NCI-H2081 treated with DMSO at 0.1 percent for 48 hours (cell line): ENCODE measurements at places on chromosomes 12 and 14.

- DNase-seq = no peak
These were observed 1048.9 kb downstream of the BCL11B start for GRCh38 chr14:98223106-98223505.

- DNase-seq = no peak
These were observed 13.1 kb upstream of the TAC3 start for GRCh38 chr12:57029457-57029856.

- DNase-seq = no peak
These were observed 308.0 kb downstream of the PPFIA2 start for GRCh38 chr12:81450920-81451739.

DNA sequence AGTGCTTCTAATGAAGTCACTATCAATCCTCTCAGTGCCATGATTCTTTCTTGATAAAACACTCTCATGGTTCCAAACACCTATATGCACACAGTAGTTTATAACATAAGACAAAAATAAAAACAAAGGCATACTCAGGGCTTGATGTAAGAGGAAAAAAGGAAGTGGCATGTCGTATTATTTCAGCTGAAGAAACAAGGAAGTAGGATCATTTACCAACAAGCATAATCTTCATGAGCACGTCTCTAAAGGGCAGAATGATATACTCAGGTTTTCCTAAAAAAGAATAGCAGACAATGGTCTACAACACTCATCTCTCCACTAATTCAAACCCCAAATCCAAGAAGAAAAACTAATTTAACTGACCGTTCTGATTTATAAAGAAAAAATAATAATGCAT is 33.9 kb downstream of the NUMB start:
- DNase-seq = no peak

GRCh38 chr14:92586963-92587699 is 73.5 kb downstream of the RIN3 start:
- DNase-seq = no peak

- DNase-seq = no peak
These were observed 205.7 kb upstream of the GZMB start for GRCh38 chr14:24839617-24840203.

GRCh38 chr14:102351023-102351422 is 11.7 kb downstream of the CINP start:
- DNase-seq = no peak

- no peak for DNase-seq
These were observed 719 bp upstream of the SRSF9 start for GRCh38 chr12:120470150-120470784.

DNA sequence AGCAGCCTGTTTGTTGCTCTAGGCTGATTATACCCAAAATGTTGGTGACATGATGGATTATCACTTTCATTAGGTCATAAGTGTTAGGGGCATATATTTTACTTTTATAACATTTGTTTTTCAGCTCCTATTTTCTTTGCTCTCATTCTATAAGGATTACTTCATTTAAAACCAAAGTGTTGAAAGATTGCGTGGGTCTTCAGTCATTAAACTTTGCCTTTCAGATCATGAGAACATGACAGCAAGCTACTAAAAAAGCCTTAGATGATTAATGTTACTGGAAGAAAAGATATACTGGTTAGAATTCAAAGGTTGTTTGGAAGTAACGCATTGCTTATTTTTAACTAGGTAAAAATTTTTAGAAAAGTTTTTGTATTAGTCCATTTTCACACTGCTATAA is 156.8 kb downstream of the ERC1 start:
- no peak for DNase-seq

- DNase-seq = no peak
These were observed 17.8 kb downstream of the IFNG-AS1 start for GRCh38 chr12:68007033-68007432.

- no peak for DNase-seq
These were observed 30.9 kb upstream of the PCED1B start for GRCh38 chr12:47048541-47048940.

- DNase-seq = no peak
These were observed 8.7 kb upstream of the WDR89 start for GRCh38 chr14:63650256-63650952.

GRCh38 chr14:70265422-70265821 is 76.7 kb upstream of the SLC8A3 start:
- no peak for DNase-seq

DNA sequence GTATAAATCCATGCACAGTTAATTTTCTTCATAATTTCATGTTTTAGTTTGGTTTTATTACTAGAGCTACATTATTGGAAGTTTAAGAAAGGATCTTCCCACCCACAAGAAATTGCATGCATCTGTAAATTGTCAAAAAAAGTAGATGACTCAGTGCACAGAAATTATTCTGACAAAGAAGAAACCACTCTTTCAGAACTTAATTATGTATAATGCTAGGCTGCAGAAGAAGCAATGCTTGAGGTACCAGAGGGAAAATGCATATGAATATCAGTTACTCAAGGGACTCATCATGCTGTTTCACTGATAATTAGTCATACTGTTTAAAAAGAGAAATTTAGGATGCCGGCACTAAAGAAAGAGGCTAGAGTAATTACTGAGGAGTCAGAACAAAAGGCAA is 147.0 kb downstream of the SLC16A7 start:
- DNase-seq = no peak

DNA sequence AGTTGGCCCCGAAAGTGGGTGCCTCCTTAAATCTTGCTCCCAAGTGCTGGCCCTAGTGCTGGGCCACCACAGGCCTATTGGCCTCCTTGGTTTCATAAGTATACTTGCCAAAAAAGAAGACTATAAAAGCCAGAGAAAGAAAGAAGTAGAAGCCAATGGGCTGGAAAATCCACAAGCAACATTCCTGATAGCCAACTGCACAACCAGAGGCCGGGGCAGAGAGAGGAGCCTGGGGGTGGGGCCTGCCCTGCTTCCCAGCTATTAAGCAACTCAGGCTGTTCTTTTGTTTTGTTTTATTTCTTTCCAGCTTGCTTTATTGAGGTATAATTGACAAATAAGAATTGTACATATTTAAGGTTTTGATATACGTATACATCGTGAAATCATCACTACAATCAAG is 177.2 kb upstream of the NTF3 start:
- DNase-seq = no peak

DNA sequence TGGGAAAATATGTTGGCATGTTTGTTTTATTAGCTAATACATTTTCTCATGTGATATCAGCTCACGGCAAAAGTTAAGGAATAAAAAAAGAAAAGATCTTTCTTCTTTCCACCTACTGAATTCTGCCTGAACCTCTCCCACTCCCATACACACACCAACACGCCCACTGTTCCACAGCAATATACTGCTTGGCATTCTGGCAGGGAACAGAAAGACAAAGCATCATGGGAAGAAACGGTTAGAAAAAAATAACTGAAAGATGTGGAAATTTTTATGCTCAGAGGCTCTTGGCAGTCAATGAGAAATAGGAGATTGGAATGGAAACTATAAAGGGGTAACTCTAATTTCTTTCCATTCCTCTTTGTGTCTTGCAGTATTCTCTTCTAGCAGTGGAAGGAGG is 268.5 kb downstream of the FOXG1 start:
- DNase-seq = no peak

DNA sequence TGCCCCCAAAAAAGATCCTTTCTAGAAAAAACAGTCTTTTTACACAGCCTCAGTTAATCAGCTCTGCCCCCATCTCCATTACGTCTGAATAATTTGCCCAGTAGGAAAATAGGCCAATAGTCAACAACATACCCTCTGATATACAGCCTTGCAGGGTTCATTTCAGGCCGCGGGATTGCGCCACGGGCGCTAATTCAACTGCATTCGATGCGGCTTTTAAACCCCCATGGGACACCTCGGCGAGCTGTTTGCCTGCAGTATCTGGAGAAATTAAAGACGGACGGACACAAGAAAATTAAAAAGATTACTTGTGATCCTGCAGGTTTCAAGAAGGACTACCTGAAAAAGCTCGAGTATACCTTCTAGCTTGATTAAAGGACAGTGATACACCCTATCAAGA is 36.1 kb downstream of the ERP29 start:
- no peak for DNase-seq

GRCh38 chr14:31843361-31844091 is 233.6 kb upstream of the ARHGAP5 start:
- no peak for DNase-seq

DNA sequence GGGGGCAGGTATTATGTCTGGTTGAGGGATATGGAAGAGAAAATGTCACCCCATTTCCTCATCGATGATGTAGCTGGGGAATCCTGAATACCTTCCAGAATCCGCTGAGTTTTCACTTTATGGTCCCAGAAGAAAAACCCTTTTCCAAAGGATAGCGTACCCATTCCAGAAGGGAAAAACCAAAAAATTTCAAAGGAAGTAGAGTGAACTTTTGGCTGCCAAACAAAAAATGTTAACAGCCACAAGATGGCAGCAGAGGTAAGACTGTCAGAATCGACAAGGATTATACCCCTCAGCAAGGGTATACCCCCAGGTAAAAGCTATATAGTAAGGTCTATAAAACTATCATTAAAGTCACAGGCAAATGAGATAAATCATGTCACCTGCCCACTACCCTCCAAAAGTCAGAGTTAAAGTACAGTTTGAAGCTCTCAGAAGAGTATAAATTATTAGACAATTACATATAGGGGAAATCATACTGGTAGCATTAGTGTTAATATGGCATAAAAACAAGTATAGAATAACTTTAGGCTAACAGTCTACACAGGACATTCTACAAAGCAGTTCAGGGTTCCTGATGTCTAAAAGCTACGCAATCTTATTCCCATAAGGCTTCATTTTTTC is 18.0 kb downstream of the ACIN1 start:
- DNase-seq = no peak

DNA sequence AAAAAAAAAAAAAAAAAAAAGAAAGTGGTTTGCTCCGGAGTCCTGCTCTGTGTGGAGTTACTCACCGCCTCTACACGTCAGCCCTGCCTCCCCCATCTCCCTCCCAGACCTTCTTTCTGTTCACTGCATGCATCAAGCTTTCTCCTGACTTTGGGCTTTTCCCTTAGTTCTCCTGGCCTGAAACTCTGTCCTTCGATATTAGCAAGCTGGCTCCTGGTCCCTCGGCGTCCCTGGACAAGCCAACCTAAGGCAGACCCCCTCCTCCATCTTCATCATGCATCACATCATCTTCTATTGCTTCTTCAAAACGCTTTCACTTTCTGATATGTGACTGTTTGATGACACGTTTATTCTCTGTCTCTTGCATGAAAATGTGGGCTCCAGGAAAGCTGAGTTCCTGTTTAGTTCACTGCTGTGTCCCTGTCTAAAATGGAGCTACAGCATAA is 40.6 kb downstream of the SLC15A4 start:
- DNase-seq = no peak

DNA sequence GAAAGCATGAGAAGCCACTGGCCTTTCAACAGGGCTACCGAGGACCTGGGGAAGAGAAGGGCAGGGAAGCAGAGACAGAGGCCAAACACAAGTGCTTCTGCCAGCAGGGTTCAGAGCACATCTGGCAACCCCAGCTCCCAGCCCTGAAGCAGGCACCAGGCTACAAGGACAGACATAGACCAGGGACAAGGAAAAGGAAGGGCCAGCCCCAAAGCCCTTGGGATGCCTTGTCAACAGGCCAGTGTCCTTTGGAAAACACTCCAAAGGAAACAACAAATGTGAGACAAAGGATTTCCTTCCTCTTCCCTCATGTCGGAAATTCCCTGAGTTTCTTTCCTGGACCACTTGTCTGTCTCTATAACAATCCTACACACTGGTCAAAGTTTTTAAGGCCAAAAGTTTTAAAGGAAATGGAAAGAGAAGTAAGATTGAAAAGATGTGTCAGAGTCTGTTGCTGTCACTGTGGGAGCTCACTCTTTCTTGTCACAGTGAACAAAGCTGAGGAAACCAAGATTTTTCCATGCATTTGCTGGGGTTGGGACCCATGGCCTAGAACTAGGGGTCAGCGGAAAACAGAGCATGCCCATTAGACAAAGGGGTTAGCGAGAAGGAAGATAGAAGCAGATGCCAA is 59.4 kb downstream of the TTC9 start:
- DNase-seq = no peak

DNA sequence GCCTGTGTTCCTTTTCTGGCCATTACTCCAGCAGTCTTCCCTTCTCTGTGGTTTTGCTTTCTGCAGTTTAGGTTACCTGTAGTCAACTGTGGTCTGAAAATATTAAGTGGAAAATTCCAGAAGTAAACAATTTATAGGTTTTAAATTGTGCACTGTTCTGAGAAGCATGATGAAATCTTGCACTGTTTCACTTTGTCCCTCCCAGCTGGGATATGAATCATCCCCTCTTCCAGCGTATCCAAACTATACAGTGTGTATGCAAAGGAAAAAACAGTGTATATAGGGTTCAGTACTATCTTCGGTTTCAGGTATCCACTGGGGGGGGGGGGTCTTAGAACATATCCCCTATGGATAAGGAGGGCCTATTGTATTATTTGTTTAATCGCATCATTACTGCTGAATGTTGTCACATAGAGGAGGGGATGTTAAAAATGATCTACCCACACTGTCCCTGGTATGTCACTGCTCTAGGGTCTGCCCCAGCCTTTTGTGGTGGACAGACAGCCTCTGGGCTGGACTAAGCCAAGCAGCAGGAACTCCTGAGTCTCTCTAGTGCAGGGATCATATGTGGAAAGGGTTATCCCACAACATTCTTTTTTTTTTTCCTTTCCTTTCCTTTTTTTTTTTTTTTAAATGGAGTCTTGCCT is 109.1 kb upstream of the MAX start:
- no peak for DNase-seq

- no peak for DNase-seq
These were observed 2.5 kb upstream of the PLEKHD1 start for GRCh38 chr14:69481815-69482568.

GRCh38 chr12:10241290-10241689 is 28.6 kb downstream of the GABARAPL1 start:
- DNase-seq = no peak

GRCh38 chr14:90593254-90594040 is 196.6 kb downstream of the CALM1 start:
- DNase-seq = no peak

DNA sequence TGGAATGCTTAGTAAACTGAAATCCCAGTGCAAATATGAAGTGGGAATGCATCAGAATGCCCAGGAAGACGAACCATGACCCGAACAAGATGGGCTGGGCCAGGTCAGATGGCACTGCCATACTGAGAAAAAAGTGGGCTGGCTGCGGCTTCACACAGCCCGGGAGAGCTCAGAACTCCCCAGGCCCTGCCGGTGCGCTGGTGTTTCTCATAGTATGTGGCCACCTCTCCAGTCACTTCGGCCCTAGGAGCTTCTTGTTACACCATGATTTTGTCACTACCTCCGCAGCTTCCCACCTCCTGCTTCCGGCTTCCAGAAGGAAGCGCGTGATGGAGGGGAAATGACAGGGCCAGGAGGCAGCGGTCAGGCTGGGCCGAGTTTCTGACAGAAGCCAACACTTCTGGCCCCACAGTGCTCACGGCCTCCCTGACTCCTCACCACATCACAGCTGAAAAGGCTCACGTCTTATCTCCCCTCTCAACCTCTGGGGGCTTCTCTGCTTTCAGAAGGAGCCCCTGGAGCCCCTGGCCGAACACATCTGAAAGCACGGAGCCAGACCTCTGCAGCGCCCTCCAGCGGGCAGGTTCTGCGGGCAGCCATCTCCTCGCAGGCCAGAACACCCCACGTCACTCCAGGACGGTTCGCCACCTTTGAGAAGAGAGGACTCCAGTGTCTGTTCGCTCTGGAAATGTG is 30.7 kb downstream of the DAD1 start:
- no peak for DNase-seq
